ENCODE measurements at places on chromosomes 5 and 9. TPM values are rescaled to one million over a fixed set of nuclear protein-coding genes. Genes with fewer than 3 reads are reported as not detected.

DNA sequence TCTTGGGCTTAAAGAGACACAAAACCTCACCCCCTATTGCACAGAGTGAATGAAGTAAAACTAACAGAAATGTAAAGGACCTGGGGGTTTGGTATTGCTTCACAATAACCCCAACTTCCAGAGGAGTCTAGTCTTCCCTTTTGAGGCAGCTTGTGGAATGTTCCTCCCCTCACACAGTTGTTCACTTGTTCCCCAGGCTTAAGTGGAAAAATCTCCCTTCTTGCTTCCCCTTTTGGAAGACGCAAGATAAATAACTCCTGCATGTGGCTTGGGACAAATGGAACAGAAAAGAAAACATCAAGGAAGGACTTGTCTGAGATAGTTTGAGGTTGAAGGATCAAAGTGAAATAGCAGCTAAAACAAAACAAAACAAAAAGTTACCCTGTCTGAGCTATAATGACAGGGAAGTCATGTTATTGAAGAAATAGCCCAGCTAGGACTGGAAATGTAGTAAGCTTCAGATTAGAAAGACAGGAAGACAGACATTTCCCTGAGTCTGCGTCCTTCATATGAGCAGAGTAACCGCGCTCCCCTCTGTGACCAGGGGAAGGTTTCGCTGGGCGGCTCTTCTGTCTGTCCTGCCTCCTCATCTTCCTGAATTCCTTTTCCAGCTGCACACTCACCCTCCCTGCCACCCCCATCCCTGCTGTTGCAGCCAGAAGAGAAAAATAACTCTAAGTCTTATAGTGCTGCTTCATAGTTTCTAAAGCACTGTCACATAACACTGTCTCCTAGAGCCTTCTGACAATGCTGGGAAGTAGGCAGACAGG lies 8.8 kb downstream of the SPARC start:
- H3K27ac ChIP-seq, result no peak overlapping the region
- no peaks in the 10 kb centered on the region for H3K27me3 ChIP-seq
- no peak for DNase-seq

The ZDHHC12 gene
- polyA plus RNA-seq, result 74.2 TPM

The PCDHA8 gene
- polyA plus RNA-seq, result not detected

GRCh38 chr5:128572930-128573319 lies 34.9 kb upstream of the FBN2 start:
- H3K4me1 ChIP-seq, result no peaks in the 10 kb centered on the region
- DNase-seq, result no peak
- no peaks in the 10 kb centered on the region for H3K36me3 ChIP-seq

DNA sequence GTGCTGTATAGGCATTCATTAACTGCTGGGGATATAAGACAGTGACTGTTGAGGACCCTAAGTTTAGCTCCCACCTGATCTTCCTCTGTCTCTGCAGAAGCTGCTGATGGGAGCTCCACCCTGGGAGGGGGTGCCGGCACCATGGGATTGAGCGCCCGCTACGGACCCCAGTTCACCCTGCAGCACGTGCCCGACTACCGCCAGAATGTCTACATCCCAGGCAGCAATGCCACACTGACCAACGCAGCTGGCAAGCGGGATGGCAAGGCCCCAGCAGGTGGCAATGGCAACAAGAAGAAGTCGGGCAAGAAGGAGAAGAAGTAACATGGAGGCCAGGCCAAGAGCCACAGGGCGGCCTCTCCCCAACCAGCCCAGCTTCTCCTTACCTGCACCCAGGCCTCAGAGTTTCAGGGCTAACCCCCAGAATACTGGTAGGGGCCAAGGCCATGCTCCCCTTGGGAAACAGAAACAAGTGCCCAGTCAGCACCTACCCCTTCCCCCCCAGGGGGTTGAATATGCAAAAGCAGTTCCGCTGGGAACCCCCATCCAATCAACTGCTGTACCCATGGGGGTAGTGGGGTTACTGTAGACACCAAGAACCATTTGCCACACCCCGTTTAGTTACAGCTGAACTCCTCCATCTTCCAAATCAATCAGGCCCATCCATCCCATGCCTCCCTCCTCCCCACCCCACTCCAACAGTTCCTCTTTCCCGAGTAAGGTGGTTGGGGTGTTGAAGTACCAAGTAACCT lies 22.1 kb downstream of the PCDHGC5 start:
- no peaks in the 10 kb centered on the region for H3K36me3 ChIP-seq
- no peak overlapping the region for H3K27ac ChIP-seq
- no peak overlapping the region for H3K4me3 ChIP-seq
- DNase-seq, result no peak

The ZNF474 gene
- polyA plus RNA-seq, result 0.24 TPM

GRCh38 chr9:105459336-105459735 lies 11.5 kb downstream of the FSD1L start:
- H3K27ac ChIP-seq, result no peak overlapping the region
- no peaks in the 10 kb centered on the region for H3K36me3 ChIP-seq
- no peaks in the 10 kb centered on the region for H3K27me3 ChIP-seq
- no peak for DNase-seq
- no peaks in the 10 kb centered on the region for H3K4me1 ChIP-seq

DNA sequence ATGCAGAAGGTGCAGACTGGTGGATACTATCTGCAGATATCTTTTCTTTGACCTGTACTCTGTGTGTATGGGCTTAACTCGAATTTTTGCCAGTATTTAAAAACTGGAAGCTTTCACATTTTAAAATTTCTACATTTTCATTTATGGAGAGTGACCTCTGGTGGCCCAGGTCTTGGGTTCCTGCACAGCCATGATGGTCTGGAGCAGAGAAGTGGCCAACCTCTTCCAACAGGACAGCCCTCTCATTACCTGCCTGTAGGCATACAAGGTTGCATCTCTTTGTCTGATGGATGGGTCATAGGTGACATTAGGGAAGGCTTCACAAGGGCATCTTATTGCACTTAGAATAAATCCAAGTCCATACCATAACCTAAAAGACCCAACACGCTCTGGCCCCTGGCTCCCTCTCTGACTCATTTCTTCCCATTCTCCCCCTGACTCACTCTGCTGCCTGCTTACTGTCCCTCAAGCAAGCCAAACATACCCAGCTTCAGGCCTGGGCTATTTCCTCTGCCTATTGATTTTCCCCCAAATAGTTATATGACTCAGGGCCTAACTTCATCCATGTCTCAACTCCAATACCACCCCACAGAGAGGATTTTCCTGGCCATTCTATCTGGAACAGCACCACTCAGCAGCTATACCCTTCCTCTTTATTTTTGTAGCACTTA lies 113.3 kb upstream of the SLC1A3 start:
- no peak overlapping the region for H3K4me3 ChIP-seq
- no peaks in the 10 kb centered on the region for H3K27me3 ChIP-seq
- H3K4me1 ChIP-seq, result no peaks in the 10 kb centered on the region
- no peak overlapping the region for H3K27ac ChIP-seq

The SPATA31C1 gene
- polyA plus RNA-seq, result not detected

GRCh38 chr5:129199308-129199707 lies 104.8 kb downstream of the ISOC1 start:
- H3K36me3 ChIP-seq, result no peaks in the 10 kb centered on the region
- H3K27me3 ChIP-seq, result no peaks in the 10 kb centered on the region
- no peak for DNase-seq

The DPM2 gene
- polyA plus RNA-seq, result 29.3 TPM

The SCGB3A1 gene
- not detected for polyA plus RNA-seq

The DOCK8 gene
- 47.7 TPM for polyA plus RNA-seq

The DOLPP1 gene
- 12.3 TPM for polyA plus RNA-seq

DNA sequence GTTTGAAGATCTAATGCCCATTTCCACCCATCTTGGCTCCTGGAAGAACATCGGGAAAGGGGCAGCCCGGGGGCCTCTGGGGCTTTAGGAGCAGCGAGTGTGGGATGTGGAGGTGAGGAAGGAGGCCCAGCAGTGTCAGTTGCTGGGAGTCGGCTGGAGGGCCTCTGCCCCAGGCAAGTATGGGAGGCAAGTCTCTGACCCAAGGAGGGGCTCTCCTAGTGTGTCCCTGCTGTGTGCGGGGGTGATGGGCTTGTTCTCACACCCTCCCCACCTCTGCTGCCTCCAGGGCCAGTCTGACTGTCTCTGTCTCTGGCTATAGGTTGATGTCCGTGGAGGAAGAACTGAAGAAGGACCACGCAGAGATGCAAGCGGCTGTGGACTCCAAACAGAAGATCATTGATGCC lies 129.7 kb downstream of the DAB2IP start:
- no peaks in the 10 kb centered on the region for H3K36me3 ChIP-seq
- H3K4me3 ChIP-seq, result no peak overlapping the region
- H3K27me3 ChIP-seq, result no peaks in the 10 kb centered on the region
- H3K4me1 ChIP-seq, result no peaks in the 10 kb centered on the region
- H3K27ac ChIP-seq, result no peak overlapping the region

The POU5F2 gene
- polyA plus RNA-seq, result 0.12 TPM

DNA sequence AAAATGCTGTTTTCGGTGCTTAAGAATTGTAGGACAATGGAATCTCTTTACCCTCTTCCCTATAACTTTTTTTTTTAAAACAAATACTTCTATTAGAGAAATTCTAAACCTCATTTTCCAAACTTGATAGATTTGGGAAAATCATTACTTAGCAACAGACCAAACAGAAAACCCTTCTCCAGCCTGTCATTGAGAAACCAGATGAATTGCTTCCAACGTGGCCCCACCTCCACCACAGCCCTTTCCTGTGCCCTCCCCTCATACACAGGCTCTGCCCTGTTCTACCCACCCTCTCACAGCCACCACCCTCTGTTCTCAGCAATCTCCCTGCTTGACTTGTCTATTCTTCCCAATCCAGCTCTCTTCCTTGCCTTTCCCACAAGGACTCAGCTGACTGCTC lies 221.2 kb downstream of the DMRT2 start:
- no peaks in the 10 kb centered on the region for H3K36me3 ChIP-seq
- H3K4me3 ChIP-seq, result no peak overlapping the region
- no peak overlapping the region for H3K27ac ChIP-seq
- no peaks in the 10 kb centered on the region for H3K27me3 ChIP-seq
- no peak for DNase-seq

- H3K36me3 ChIP-seq, result no peaks in the 10 kb centered on the region
- no peaks in the 10 kb centered on the region for H3K27me3 ChIP-seq
- no peak overlapping the region for H3K27ac ChIP-seq
- DNase-seq, result no peak
- H3K4me3 ChIP-seq, result no peak overlapping the region
- H3K4me1 ChIP-seq, result no peaks in the 10 kb centered on the region
Observed at GRCh38 chr5:149475777-149476176, 75.5 kb downstream of the CSNK1A1 start.

GRCh38 chr5:80864706-80865435 lies 95.3 kb upstream of the RASGRF2 start:
- no peaks in the 10 kb centered on the region for H3K27me3 ChIP-seq
- H3K36me3 ChIP-seq, result no peaks in the 10 kb centered on the region
- H3K4me3 ChIP-seq, result no peak overlapping the region
- H3K27ac ChIP-seq, result no peak overlapping the region
- no peak for DNase-seq

DNA sequence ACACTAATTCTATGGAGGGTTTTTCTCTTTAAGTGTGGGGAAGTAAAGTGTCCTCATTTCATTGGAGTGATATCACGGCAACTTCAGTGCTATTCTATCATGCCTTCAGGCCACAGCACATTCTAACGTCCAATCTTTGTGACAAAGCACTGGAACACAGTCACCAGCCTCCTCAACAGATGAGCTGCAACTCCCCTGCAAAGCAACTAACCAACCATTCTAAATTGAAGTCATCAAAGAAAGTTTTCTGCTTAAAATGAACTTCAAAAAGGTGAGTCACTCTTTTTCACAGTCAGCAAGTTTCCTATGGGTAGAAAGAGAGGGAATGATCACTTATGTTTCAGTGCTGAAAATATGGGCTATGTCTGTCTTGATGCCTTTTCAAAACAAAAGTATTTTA lies 190.8 kb downstream of the ELAVL2 start:
- H3K27me3 ChIP-seq, result no peaks in the 10 kb centered on the region
- H3K27ac ChIP-seq, result no peak overlapping the region
- no peaks in the 10 kb centered on the region for H3K36me3 ChIP-seq
- DNase-seq, result no peak
- H3K4me1 ChIP-seq, result no peaks in the 10 kb centered on the region

The CDC25C gene
- not detected for polyA plus RNA-seq

DNA sequence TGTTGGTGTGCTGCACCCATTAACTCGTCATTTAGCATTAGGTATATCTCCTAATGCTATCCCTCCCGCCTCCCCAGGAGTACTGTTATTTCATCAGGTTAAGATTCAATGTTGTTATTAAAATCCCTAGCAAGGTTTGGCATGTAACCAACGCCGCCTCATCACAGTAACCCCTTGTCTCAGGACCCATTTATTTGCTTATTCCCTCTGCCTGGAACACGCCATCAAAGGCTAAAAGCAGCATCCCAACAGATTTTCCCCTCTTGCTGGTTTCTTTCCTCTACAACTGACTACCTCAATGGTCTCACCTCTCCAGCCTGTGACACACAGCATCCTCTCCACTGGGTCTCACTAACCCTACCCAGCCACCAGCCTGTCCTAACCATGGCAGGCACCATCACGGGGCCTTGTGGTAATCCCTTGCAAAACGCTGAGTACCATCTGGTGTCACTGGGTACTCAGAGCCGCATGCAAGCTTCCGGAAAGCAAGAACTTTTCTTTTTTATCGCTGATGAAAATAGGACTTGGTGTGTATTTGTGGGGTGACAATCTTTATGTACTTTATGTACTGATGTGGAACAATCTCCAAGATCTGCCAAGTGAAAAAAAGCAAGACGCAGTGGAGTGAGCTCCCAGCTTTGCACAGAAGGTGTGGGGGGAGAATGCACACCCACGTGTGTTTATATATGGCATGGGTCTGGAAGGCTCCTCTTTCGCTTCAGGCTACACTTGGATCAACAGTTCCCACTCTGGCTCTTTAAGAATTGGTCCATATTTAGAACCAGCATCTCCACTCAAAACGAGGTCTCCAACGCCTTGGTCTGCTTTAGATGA lies 6.1 kb downstream of the RPS14 start:
- DNase-seq, result no peak
- H3K4me1 ChIP-seq, result peaks cover 11% of the 10 kb centered on the region
- no peak overlapping the region for H3K27ac ChIP-seq
- H3K27me3 ChIP-seq, result no peaks in the 10 kb centered on the region

The MCIDAS gene
- polyA plus RNA-seq, result not detected

DNA sequence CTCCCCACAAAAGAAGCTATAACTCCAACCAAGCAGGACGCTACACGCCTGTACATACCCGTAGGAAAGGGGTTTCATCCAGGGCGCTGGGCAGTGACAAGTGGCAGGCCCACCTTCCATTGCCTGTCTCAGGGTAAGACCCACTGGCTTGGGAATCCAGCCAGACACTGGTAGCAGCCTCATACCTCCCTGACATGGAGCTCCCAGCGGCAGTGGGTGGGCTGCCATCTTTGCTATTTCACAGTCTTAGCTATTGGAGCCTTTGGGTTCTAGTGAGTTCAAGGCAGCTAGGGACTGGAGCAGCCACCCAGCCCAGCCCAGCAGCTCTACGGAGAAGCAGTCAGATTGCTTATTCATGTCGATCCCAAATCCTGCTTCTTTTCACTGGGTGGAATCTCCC lies 3.4 kb upstream of the IFNA10 start:
- H3K4me1 ChIP-seq, result no peaks in the 10 kb centered on the region
- no peaks in the 10 kb centered on the region for H3K27me3 ChIP-seq
- no peak overlapping the region for H3K27ac ChIP-seq
- DNase-seq, result no peak
- H3K36me3 ChIP-seq, result no peaks in the 10 kb centered on the region

The GARNL3 gene
- polyA plus RNA-seq, result 2.1 TPM

The IL9 gene
- not detected for polyA plus RNA-seq

GRCh38 chr5:81187885-81188284 lies 45.2 kb upstream of the CKMT2 start:
- no peak for DNase-seq
- H3K27ac ChIP-seq, result no peak overlapping the region
- H3K27me3 ChIP-seq, result no peaks in the 10 kb centered on the region
- H3K4me3 ChIP-seq, result no peak overlapping the region
- no peaks in the 10 kb centered on the region for H3K4me1 ChIP-seq
- H3K36me3 ChIP-seq, result no peaks in the 10 kb centered on the region
